ENCODE measurements at places on chromosomes 13 and 19.
A peak's percentile ranks its signal among the peaks of the same experiment; 100 is the strongest.

DNA sequence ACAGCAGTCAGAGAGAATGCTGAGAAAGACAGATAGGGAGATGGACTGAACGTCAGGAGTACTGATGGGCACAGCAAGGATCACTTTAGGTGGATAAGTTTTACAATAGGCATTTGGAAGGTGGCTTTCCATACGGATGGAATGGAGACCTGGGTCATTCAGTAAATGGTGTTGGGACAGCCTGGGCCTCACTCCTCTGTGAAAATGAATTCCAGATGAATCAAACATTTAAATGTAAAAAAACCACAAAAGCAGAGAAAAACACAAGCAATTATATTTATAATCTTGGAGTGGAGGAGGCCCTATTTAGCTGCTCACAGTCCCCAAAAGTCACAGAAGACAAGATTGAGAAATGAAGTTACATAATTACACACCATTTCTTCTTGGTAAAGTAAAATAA lies 4.7 kb downstream of the IL17D start:
- no peak for DNase-seq

GRCh38 chr13:86741762-86742285 lies 929.3 kb upstream of the SLITRK5 start:
- no peak for DNase-seq

DNA sequence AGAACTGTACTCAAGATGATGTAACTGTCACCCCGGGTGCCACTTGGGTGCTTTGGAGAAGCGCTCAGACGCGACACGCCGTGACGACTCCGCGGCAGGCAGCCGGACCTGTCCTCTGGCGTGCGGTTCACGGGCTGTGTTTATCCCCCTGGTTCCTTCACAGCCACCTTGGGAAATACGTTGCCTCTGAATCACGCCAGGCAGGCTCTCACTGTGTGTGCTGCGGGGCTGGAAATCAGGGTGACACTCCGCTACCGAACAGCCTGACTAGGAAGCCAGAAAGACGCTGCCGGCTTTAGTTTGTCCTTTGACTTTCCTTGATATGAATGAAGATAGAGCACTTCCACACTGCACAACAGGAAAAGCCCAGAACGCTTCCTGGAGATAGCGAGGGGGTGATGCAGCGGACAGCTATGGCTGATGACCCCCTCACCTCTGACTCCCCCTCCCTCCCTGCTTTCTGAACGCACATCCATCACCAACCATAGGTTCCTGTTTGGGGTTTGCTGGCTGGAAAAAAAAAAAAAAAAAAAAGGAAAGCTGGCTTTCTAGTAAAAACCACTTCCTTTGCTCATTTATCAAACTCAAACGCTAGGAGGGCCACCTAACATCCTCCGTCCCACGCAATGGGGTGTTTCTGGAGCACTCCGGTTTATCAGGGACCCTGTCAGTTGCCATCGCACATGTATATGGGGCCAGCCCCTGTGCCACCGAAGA lies 3.7 kb upstream of the GP6 start:
- DNase-seq = peak; percentile 80

- no peak for DNase-seq
These were observed 23.8 kb downstream of the DEDD2 start for GRCh38 chr19:42193706-42194105.

All from DND-41 (cell line).